ENCODE measurements at places on chromosomes 6 and 20. TPM values are rescaled to one million over a fixed set of nuclear protein-coding genes. Genes with fewer than 3 reads are reported as not detected.

PHACTR1 gene
- 9.0 TPM for total RNA-seq

RBPJL gene
- not detected for total RNA-seq

GRCh38 chr20:4021906-4022305 is 6.5 kb upstream of the RNF24 start:
- DNase-seq, result no peak

MLIP gene
- 3.6 TPM for total RNA-seq

GRCh38 chr6:147322299-147323162 is 118.3 kb downstream of the STXBP5 start:
- DNase-seq, result no peak

DNA sequence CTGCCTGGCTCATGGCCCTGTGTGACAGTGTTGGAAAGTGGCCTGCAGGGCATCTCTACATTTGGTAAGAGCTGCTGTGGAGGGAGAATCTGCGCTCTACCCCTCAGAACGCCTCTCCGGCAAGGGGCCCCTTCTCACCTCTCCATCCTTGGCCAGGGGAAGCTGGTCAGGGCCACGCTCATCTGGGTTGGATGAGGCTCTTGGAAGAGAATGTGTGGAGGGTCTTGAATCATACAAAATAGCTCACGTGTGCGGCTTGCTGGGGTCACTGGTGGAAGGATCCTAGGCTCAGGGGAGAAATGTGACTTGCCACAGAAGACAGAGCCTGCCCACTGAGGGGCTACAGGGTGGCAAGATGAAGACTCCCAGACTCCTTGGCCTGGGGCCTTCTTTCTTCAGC is 105.0 kb downstream of the SCML4 start:
- DNase-seq, result no peak

DNA sequence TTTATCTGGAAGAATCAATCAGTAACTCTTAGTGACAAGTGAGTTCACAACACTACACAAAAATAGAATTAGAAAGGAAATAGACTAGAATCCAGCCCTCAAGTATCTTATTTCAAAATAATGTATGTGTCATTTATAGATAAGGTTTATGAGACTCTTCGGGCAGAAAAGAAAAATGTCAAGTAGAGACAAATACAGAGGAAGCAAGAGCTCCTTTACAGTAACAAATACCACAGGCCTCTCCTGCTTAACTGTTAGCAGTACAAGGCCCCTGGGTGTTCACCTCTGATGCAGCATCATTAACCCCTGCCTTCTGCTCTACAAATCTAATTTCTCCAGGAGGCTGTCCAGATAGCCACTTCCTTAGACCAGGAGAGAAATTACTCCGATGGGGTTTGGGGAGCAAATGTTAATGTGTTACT is 76.7 kb downstream of the UBE3D start:
- DNase-seq, result no peak

BTN1A1 gene
- total RNA-seq, result not detected

DNA sequence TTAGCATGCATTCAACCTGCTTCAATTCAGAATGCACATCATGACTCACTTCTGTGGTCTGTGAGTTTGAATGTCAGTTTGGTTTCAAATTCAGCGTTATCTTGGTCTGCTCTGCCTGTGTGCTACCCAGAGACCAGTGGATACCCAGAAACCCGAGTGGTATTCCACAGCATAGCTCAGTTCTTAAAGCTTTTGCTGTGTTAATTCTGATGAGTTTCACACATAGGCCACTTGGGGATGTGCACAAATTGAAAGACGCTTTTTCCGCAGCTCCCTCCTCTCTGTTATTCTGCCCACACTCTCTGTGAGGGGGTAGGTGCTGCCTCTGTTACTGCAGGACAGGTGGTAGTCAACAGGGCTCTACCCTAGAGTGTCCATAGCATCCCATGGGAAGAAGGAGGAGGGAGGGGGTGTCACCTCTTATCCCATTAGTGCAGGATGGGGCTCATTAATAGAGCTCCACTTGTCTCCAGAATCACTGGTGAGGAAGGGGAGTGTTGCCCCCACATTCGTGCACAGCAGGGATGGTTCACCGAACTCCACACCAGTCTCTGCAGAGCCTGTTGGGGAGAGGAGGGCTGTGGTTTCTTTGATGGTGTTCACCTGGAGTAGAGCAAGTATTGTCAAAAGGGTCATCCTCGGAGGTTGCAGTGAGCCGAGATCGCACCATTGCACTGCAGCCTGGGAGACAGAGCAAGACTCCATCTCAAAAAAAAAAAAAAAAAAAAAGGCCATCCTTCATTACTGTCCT is 29.2 kb upstream of the SDCBP2 start:
- no peak for DNase-seq

- DNase-seq, result peak; percentile 90
These were observed 18.4 kb downstream of the PKIG start for GRCh38 chr20:44600758-44601201.

CYP21A2 gene
- 2.5 TPM for total RNA-seq

SIM1 gene
- total RNA-seq, result not detected

NMBR gene
- not detected for total RNA-seq

DNA sequence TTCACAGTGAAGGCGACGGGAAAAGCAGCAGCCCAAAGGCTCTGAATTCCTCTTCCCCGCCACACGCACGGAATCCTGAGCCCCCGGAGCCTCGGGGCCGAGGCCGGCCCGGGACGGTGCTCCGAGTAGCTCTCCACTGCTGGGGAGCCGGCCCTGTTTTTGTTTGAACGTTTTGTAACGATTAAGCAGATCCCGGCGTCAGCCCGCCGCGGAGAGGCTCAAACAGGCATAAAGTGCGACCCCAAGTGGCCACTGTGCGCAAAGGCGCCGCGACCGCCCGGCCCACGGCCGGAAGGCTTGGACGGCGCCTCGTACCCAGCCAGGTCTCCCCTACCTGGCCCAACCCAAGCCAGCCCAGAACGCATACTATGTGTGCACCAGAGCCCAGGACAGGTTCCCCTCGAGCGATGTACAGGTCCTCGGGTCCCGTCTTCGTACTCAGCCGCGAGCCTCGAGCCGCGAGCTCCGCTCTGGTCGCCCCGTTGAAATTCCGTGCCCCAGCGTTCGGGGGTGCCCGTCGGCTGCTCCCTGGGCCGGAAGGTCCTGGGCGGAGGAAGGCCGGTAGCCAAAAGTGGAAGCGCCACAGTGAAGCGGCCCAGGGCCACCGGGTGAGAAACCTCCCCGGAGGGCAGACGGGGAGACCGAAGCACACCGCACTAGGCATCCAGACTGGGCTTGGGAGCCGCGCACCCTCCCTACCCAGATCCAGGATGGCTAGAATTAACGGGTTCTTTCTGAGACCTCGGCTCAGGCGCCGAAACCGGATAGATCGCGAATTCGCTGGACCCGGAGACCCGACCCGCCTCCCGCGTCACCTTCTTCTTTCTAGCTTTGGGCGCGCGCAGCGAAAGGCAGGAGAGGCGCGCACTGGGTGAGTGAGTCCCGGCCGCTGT is 1.2 kb upstream of the MAFB start:
- peak; percentile 98 for DNase-seq

GRCh38 chr6:54598787-54599313 is 247.7 kb upstream of the FAM83B start:
- no peak for DNase-seq

OR2J3 gene
- not detected for total RNA-seq

DNA sequence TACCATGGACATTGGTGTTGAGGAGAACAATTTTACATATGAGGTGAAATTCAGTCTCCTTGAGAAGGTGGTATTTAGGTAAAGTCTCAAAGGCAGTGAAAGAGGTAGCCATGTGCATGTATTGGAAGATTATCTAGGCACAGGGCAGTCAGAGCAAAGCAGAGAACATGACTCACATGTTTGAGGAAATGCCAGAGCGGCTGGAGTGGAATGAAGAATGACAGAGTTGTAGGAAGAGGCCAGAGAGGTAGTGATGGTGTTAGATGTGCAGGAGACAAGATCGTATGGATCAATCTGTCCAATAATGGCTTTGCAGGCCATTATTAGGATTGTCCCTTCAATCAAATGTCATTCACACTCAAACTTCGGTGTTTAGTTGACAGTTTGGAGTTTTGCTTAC is 449.4 kb upstream of the PTCHD4 start:
- DNase-seq, result no peak

SLC32A1 gene
- total RNA-seq, result not detected

GRCh38 chr20:51750037-51750769 is 18.0 kb downstream of the ATP9A start:
- peak; percentile 89 for DNase-seq

DNA sequence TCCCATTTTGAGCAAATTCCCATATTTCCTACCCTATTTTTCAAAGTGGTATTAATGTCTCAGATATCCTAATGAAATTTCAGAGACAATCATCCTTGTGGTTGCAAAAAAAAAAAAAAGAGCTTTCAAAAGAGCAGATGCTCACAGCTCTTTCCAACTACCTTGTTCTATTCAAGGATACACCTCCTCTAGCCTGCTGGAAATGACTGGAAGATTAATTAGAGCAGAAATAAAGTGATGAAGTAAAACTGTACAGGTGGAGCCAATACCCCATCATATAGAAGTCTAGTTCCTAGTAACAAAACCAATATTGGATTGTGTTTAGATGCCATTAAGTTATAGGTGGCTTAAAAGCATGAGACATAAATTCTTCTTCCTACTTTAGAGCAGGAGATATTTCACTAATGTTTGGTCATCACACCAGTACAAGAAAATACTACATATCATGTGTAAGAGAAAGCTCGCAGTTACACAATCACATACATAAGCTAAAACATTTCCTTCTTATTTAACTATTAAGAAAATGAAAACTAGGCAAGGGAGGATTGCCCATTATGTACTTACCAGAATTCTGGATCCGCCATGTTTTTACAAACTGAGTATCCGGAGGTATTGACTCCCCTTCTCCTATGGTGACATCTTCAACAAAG is 42.4 kb downstream of the ILRUN start:
- DNase-seq, result no peak

DNA sequence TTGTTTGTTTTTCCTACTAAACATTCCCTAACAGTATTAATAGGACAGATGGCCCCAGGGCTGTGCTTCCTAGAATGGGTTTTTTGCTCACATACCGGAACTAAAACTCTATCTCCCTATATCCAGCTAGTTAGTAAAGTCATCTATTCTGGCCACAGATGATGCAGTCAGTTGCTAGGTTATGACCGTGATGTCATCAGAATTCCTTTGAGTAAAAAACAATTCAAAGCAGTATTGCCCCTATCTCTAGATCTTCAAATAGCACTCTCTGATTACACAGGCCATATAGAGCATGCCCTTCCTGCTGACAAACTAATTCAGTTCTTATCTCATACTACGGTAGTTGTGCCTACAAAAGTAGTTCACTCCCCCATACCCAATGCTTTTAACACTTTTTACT is 17.9 kb upstream of the ZNF451 start:
- no peak for DNase-seq
